ENCODE measurements at places on chromosomes 6 and 20. TPM values are rescaled to one million over a fixed set of nuclear protein-coding genes. Genes with fewer than 3 reads are reported as not detected.

Gene LGSN
- 3.5 TPM for total RNA-seq

Gene DSP
- total RNA-seq: 30.2 TPM

Gene LAMP5
- total RNA-seq: 3.3 TPM

Gene FANCE
- total RNA-seq: 7.3 TPM

Gene MUCL3
- 3.6 TPM for total RNA-seq

Gene PRR18
- total RNA-seq: 1.3 TPM

Gene RNF182
- total RNA-seq: 2.1 TPM

Gene TRIM31
- total RNA-seq: not detected

Gene MED20
- 20.4 TPM for total RNA-seq

Gene CSE1L
- 47.0 TPM for total RNA-seq

Gene SEC23B
- total RNA-seq: 52.6 TPM

Gene SPEF1
- 11.7 TPM for total RNA-seq

Gene MOXD1
- 30.8 TPM for total RNA-seq

Gene SPATS1
- total RNA-seq: 3.3 TPM

Gene HMGCLL1
- total RNA-seq: 14.8 TPM

Gene CAGE1
- not detected for total RNA-seq

Gene BMP2
- 29.4 TPM for total RNA-seq

Gene C2
- 28.6 TPM for total RNA-seq

Gene NKAPL
- total RNA-seq: 1.1 TPM

Gene SPDEF
- 2.6 TPM for total RNA-seq

Gene SULF2
- 42.4 TPM for total RNA-seq

Gene SLC22A7
- total RNA-seq: not detected

Gene SIRPA
- total RNA-seq: 16.6 TPM

Data from lung (tissue), 17 donors.